ENCODE measurements at places on chromosomes 6 and 20.
A peak's percentile ranks its signal among the peaks of the same experiment; 100 is the strongest.

- DNase-seq = no peak
Measured at GRCh38 chr20:44104798-44105517, 82.0 kb downstream of the JPH2 start.

DNA sequence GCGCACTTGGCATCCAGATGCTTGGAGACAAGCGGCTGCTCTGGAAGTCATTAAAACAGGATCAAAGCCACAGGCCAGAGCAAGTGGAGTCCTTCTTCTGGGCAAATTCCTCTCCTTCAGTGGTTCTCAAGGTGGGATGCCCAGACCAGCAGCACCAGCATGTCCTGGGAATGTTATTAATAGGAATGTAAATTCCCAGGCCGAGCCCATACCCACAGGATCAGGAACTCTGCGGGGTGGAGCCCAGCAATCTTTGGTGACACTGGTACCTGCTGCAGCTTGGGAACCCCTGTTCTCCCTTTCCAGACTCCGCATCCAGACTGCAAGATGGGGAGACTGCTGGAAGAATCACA is 44.6 kb downstream of the CPNE5 start:
- DNase-seq = no peak

- DNase-seq = no peak
Measured at GRCh38 chr6:14077193-14077867, 40.2 kb upstream of the CD83 start.

GRCh38 chr6:141117874-141118273 is 1014.9 kb upstream of the GJE1 start:
- DNase-seq = no peak

GRCh38 chr6:30763618-30764489 is 19.5 kb upstream of the IER3 start:
- no peak for DNase-seq

DNA sequence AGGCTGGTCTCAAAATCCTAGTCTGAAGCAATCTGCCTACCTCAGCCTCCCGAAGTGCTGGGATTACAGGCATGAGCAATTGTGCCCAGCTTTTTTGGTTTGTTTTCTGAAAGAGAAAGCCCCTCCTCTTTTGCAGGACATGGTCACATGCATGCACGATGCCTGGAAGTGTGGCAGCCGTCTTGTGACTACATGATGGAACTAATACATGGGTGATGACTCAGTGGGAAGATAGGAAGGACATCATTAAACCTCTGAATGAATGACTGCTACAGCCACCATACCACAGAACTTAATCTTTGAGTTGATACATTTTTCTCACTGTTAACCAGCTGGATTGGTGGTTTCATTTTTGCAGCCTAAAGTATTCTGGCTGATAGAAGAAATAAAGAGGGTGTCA is 13.4 kb upstream of the CTNNBL1 start:
- DNase-seq = no peak

GRCh38 chr20:48758206-48758820 is 69.5 kb downstream of the PREX1 start:
- DNase-seq = no peak

DNA sequence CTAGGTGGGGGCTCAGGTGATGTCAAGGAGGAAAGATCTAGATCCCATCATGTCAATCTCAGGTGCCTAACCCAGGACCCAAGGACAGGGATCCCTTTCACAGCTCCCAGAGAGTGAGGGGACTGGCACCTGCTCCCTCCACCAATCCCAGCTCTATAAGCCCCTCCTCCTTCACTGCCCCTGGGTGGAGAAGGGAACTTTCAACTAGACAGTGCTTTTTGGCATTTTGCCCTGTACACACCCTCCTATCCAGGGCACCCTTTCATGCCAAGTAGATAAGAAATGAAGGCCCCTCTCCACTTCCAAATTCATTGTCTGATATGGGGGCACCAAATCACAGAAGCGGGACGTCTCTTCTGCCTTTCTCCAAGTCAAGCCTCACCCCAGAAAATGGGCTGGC is 61.6 kb downstream of the MDGA1 start:
- no peak for DNase-seq

- DNase-seq = no peak
Measured at GRCh38 chr20:35518955-35519354, 10.5 kb downstream of the C20orf173 start.

DNA sequence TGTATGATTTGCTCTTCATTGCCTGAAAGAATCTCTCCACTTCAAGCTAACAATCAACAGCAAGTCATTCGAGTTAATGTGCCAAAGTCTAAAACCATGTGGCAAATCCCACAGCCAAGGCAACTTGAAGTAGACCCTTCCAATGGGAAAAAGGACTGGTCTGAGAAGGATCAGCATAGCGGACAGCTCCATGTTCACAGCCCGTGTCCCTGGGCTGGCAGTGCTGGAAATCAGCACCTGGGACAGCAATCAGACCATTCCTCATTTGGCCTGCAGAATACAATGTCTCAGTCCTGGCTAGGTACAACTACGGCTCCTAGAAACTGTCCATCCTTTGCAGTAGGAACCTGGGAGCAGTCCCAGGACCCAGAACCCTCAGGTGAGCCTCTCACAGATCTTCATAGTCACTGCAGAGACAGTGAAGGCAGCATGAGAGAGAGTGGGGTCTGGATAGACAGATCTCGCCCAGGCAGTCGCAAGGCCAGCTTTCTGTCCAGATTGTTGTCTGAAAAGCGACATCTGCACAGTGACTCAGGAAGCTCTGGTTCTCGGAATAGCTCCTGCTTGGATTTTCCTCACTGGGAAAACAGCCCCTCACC is 1.1 kb downstream of the GJA10 start:
- no peak for DNase-seq

DNA sequence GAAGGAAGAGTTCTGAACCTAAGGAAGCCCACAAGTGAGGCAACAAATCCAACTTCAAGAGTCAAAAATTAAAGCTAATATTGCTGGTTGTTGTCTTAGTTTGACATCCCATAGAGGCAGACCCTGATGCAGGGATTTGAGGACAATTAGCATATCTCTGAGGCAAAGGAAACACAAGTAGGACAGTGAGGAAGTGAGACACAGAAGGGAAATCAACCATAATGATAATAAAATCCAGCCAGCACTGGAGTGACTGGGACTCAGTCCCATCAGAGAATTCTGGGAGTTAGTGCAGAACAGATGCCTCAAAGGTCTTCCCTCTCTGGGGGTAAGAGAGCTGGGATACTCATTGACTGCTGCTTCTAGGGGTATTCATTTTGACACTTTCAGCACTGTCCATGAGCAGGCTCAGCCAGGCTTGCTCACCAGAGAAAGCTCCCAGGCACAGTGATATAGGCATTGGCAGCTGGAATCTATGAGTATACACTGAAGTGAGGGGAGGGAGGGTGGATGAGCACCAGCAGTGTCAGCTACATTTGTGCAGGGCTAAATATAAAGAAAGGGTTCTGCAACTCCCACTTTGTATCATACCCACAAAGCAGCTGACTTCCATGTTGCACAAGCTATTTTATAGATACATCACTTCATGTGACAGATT is 43.4 kb upstream of the SPTLC3 start:
- DNase-seq = no peak

DNA sequence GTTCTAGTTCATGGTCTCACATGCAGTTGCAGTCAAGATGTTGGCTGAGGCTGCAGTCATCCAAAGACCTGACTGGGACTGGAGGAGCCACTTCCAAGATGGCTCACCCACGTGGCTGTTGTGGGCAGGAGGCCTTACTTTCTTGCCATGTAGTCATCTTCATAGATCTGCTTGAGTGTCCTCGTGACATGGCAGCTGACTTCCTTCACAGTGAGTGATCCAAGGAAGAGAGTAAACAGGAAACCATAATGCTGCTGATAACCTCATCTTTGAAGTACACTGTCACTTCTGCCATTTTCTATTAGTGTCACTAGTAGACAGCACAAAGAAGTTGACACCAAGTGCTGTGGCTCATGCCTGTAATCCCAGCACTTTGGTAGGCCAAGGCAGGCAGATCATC is 40.1 kb upstream of the AKIRIN2 start:
- peak; percentile 8 for DNase-seq

GRCh38 chr20:62069741-62070216 is 4.1 kb upstream of the TAF4 start:
- no peak for DNase-seq

GRCh38 chr6:150463852-150464251 is 95.0 kb downstream of the IYD start:
- no peak for DNase-seq

DNA sequence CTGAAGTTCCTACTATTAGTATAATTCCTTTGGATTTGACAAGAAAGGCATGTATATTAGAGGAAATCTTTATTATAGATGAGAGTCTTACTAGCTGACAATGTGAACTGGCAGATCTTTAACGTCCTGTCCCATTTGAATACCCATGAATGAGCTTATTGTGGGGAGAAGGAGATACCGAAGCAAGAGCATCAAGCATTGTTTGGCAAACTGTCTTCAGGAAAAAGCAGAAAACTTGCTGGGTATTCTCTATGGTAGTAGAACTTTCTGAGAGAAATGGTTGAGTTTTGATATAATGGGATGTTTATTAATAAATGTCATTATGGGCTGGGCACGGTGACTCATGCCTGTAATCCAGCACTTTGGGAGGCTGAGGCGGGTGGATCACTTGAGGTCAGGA is 18.3 kb downstream of the RSPO3 start:
- no peak for DNase-seq

GRCh38 chr6:75204959-75205775 is 686 bp downstream of the COL12A1 start:
- no peak for DNase-seq

DNA sequence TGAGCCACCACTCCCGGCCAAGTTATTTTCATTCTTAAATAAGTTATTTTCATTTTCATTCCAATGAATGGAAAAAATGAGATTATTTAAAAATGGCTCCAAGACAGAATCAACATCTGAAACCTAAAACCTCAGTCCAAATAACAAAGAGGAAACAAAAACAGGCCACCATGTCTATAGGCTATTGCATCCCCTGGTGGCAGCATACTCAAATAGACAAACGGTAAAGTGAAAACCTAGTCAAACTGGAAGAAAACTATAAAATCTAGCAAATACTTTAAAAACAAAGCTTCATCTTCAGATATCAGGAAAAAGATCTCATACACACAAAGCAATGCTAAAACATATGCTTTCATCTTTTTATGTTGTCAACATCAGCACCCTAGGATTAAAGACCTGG is 20.9 kb downstream of the IL17A start:
- no peak for DNase-seq

GRCh38 chr20:17925141-17925939 is 43.3 kb downstream of the SNX5 start:
- no peak for DNase-seq

DNA sequence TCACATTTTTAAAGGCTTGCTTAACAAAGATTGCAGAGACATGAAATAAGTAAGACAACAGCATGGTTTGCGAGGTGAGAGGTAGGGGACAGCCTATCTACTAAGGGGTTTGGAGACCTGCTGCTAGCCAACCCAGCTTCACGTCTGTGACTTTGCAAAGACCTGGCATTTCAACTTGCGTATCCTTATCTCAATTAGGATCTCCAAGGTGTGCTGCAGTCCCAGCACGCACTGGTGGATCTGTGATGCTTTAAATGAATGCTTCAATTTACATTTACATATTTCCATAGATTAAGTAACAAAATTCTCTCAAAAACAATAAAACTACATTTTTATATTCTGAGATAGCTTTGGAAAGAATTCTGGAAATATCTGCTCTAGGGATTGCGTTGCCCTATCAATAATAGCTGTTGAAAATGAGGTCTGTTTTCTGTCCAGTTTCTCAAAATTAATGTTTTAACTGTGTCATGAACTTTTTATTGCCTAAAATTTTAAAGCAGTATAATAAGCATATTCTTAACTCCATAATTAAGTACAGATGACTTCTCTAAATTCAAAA is 124.4 kb upstream of the EDN1 start:
- no peak for DNase-seq

DNA sequence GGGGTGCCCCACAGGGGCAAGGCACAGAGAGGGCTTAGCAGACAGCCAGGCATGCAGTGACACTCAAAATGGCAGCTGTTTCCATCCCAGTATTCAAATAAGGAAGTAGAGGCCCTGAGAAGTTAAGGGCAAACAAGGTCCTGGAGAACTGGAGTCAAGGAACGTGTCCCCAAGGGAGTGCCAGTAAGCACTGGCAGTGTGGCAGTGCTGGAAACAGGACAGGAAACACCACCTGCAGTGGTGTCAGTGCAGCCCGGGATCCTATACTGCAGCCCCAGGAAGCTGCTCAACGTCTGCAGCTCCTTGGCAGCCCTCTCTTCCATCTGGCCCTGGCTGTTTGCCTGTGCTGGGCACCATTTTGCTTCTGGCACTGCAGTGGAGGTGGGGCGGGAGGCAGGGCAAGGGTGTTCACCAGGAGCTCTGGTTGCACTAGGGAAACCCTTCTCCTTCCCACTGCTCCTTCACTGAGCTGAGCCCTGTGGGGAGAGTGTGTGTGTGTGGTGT is 56.3 kb downstream of the EDN3 start:
- no peak for DNase-seq

- no peak for DNase-seq
Measured at GRCh38 chr6:106039897-106040592, 46.1 kb upstream of the PRDM1 start.

DNA sequence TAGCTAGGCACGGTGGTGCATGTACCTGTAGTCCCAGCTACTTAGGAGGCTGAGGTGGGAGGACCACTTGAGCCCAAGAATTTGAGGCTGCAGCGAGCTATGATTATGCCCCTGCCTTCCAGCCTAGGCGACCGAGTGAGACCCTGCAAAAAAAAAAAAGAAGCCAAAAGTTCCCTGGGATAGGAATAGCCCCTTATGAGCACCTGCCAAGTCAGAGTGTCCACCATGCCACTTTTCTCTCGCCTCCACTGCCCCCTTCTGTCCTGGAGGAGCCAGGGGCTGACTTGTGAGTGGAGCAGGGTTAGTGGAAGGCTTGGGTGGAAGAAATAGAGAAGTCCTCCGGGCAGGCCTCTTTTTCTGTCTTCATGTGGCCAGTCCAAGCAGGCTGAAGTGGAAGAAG is 12.1 kb upstream of the DDX27 start:
- no peak for DNase-seq

GRCh38 chr6:35439308-35439707 is 12.8 kb upstream of the FANCE start:
- no peak for DNase-seq

DNA sequence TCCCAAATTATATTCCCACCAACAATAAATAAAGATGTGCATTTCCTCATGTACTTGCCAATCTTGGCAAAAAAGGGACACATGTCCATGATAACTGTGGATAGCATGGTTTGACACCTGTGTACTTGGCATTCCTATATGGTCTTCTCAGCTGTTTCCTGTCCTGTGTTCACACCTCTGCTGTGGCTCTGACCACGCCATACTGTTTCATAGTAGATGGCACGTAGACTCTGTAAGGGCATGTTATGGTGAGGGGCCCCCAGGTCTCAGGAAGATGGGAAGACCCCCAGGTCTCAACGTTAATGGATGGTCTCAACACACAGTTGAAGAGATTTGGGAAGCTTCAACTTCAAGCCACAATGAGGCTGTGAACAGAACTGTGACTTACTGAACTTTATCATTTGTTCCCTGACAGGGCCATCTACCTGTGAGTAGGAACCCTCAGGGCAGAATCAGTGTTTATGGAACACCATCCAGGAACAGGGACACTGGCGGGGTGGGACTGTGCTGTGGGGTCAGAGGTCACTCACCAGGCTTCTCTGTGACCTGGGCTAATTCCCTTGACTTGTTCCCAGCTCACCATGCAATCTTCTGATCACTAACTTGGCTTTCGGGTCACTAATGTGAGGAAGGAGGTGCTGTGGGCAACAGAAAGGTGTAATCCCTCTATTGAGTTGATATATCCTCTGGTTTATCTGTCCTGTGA is 11.8 kb downstream of the ZBTB24 start:
- no peak for DNase-seq

Measured in activated CD8-positive, alpha-beta memory T cell treated with anti-CD3 and anti-CD28 coated beads for 1 hour (primary cell).